ENCODE measurements at places on chromosomes 16 and 17.

GRCh38 chr17:62084585-62084984 lies 19.5 kb upstream of the MED13 start:
- no peak overlapping the region for H3K27ac ChIP-seq
- H3K4me1 ChIP-seq, result peaks cover 11% of the 10 kb centered on the region
- no peak overlapping the region for H3K4me3 ChIP-seq
- no peak for DNase-seq
- no peaks in the 10 kb centered on the region for H3K36me3 ChIP-seq

- peak; percentile 53 for DNase-seq
- H3K36me3 ChIP-seq, result no peaks in the 10 kb centered on the region
- no peak overlapping the region for H3K4me3 ChIP-seq
- H3K27ac ChIP-seq, result no peak overlapping the region
- peaks cover 1% of the 10 kb centered on the region for H3K27me3 ChIP-seq
- H3K4me1 ChIP-seq, result peaks cover 20% of the 10 kb centered on the region
These were observed 14.4 kb upstream of the ALDH3A1 start for GRCh38 chr17:19762515-19762961.

GRCh38 chr17:8021565-8022359 lies 17.1 kb upstream of the ALOX15B start:
- no peaks in the 10 kb centered on the region for H3K36me3 ChIP-seq
- peaks cover 3% of the 10 kb centered on the region for H3K4me1 ChIP-seq
- peaks cover 4% of the 10 kb centered on the region for H3K27me3 ChIP-seq

DNA sequence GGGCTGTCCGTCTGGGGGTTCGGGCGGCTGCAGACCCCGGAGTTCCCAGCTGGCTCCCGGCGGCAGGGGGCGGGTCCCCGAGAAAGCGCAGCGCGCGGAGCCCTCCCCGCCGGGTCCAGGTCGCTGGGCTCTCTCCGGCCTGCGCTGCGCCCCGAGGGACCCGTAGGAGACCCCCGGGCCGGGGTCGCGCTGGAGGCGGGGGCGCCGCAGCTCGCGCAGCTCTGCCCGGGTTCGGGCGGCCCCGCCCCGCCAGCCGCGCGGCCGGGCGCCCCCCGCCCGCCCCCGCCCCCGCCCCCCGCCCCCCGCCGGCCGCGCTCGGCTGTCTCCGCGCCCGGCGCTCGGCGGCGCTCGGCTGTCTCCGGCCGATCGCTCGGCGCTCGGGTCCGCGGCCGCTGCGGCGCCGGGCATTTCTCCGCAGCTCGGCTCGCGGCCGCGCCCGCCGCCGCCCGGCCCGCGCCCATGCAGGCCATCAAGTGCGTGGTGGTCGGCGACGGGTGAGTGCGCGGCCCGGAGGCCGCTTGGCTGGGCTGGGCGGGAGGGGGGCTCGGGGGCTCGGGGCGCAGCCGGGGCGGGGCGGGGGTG lies at the start of gene RAC3:
RAC3 (plus strand) TSS at position 376 of the 582 bp plus-strand sequence; CDS start at position 460, 84 bp downstream.
- no peak for DNase-seq
- no peaks in the 10 kb centered on the region for H3K36me3 ChIP-seq
- peaks cover 35% of the 10 kb centered on the region for H3K4me1 ChIP-seq
- no peak within 1 kb of the TSS for H3K27ac ChIP-seq
- H3K27me3 ChIP-seq, result no peaks in the 10 kb centered on the region

DNA sequence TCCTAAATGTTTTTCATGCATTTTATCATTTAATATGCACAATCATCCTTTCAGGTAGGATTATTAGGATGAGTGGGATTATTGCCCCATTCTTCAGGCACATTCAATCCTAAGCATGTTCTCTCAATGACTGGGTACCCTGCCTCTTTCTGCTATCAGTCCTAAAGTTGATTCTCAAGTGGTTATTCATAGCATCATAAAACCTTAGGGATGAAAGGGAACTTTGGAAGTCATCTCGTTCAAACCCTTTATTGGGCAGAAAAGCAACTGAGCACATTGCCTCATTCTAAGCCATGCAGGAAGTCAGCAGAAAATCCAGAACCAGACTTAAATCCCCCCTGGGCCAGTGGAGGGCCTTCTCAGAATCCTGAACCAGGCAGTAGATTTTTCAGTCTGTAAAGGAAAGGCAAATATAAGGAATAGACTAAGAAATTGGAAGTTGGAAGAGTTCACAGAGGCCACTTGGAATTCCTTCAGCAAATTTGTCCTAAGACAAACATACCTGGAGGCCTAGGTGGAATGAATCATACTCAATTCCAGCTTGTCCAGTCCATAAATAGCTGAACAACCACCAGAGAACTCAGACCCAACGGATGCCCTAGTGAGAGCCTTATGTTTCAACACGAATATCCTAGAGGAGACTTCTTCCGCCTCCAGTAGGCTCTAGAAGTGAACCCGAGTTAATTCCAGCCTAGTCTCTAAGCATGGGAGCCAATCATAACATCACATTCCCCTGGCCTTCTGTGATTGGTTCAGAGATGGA lies 62.7 kb downstream of the IRX6 start:
- H3K4me3 ChIP-seq, result no peak overlapping the region
- no peaks in the 10 kb centered on the region for H3K36me3 ChIP-seq
- H3K4me1 ChIP-seq, result no peaks in the 10 kb centered on the region
- DNase-seq, result no peak

GRCh38 chr17:45958307-45958706 lies 40.7 kb upstream of the STH start:
- H3K4me1 ChIP-seq, result no peaks in the 10 kb centered on the region
- H3K36me3 ChIP-seq, result no peaks in the 10 kb centered on the region
- no peak overlapping the region for H3K27ac ChIP-seq
- H3K4me3 ChIP-seq, result no peak overlapping the region

DNA sequence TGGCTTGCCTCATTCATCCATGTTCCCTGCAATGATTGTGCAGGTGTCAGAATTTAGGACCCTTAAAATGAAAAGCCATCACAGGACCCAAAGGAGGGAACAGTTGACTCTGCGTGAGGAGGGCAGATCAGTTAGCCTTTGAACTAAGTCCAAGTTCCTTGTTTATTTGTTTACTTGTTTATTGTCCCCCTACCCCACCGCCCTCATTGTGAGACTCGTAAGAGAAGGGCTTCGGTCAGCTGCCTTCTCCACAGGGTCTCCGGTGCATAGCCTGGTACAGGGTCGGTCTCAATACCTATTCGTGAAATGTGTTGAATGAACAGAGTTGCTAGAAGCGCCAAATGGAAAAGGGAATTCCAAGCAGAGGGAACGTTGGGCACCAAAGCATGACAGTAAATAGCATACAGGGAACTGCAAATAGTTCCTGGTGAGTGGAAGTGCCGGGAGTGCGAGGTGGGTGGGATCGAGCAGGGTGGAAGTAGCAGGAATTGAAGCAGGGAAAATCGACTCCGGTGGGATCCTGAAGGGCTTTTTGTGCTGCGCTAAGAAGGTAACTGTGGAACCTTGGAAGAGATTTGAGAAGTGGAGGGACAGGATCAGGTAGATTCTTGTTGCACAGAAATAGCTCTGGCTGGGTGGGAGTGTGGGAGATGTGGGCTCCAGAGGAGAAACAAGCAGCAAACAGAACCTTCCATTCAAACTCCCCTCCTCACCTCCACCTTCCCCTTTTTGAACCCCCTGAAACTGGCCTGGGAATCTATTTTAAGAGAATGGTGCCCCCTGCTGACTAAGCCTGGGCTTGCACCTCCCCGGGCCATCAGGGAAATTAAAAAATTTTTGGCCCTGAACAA lies 12.7 kb downstream of the SLC35B1 start:
- H3K27ac ChIP-seq, result no peak overlapping the region
- H3K4me1 ChIP-seq, result peaks cover 32% of the 10 kb centered on the region
- DNase-seq, result peak; percentile 64
- no peak overlapping the region for H3K4me3 ChIP-seq
- peaks cover 4% of the 10 kb centered on the region for H3K36me3 ChIP-seq

DNA sequence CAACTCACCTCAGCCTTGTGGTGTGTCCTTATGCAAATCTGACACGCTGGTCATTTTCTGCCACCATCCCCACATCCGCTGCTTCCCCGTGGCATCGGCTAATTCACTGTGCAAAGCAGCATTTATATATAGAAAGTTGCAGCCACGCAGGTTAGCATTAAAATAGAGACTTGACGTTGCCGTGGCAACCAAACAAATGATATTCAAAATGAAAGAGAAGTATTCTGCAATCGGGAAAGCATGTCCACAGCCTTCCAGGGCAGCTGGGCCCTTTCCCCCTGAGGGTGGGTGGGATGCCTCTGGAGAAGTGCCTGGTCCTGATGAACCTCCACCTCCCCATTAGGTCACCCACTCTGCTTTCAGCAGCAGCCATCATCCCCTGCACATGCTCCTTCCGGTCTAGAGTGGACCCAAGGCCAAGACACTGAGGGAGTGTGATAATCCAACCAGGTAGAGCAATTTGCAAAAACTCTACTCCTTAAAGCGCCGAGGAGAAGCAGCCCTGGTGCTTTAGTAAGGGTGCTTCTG lies 138.7 kb downstream of the GAS7 start:
- no peaks in the 10 kb centered on the region for H3K36me3 ChIP-seq
- H3K4me1 ChIP-seq, result no peaks in the 10 kb centered on the region
- no peak for DNase-seq
- H3K27me3 ChIP-seq, result no peaks in the 10 kb centered on the region
- no peak overlapping the region for H3K4me3 ChIP-seq

DNA sequence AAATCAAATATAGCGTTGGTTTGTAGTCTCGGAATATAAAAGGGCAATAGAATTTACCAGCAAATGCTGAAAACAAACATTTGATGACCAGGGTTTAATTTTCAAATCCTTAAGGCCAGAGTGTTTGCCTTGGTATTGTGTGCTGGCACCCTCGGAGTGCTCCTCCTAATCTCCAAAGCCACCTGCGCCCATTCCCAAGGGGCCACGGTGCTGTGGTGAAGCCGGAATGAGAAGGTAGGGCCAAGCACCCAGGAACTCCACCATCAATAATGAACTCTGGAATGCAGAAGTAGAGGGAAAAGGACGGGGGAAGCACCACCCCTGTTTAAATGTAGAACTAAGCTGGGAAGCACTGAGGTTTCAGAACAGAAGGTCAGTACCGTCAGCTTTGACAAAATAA lies 51.9 kb downstream of the COG7 start:
- H3K27ac ChIP-seq, result no peak overlapping the region
- no peak overlapping the region for H3K4me3 ChIP-seq
- H3K27me3 ChIP-seq, result no peaks in the 10 kb centered on the region
- peaks cover 84% of the 10 kb centered on the region for H3K36me3 ChIP-seq
- no peak for DNase-seq

GRCh38 chr16:85935391-85935973 lies 36.5 kb downstream of the IRF8 start:
- H3K4me1 ChIP-seq, result peaks cover 34% of the 10 kb centered on the region
- no peaks in the 10 kb centered on the region for H3K27me3 ChIP-seq
- H3K36me3 ChIP-seq, result no peaks in the 10 kb centered on the region
- peak overlapping the region; percentile 74 for H3K27ac ChIP-seq
- peak overlapping the region; percentile 39 for H3K4me3 ChIP-seq
- no peak for DNase-seq
